WTC11 (cell line): ENCODE measurements at places on chromosomes 4 and X. TPM values are rescaled to one million over a fixed set of nuclear protein-coding genes. Genes with fewer than 3 reads are reported as not detected.

- no peak for DNase-seq
- no peak overlapping the region for H3K4me3 ChIP-seq
- H3K27ac ChIP-seq: no peak overlapping the region
- H3K4me1 ChIP-seq: peaks cover 9% of the 10 kb centered on the region
- H3K27me3 ChIP-seq: no peaks in the 10 kb centered on the region
Observed at GRCh38 chr4:40114206-40114605, 57.6 kb downstream of the N4BP2 start.

GRCh38 chr4:109009909-109010308, 247.1 kb upstream of the ETNPPL start:
- no peaks in the 10 kb centered on the region for H3K27me3 ChIP-seq
- peaks cover 12% of the 10 kb centered on the region for H3K36me3 ChIP-seq
- peaks cover 29% of the 10 kb centered on the region for H3K4me1 ChIP-seq
- no peak for DNase-seq
- no peak overlapping the region for H3K4me3 ChIP-seq

The STIM2 gene
- 20.1 to 22.4 TPM (median 20.9 TPM) in 3 replicates for total RNA-seq

DNA sequence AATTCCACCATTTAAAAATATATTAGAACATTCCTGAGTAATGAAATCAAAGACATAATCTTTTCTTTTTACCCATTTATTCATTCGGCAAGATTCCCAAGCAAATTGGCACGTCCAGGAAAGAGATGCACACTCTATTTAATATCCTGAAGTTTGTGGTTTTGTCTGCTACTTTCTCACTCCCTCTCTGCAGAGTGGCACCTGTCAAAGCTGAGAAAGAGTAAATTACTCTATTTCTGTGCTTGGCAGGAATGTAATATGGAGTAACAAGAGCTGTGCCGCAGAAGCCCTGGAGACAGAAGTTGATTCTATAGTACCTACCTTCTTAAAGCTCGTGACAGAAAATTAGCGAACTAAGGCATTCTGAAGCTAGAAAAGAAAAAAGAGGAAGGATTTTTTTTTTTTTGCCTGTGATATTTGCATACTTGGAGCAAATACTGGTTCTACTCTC, 5.5 kb downstream of the GSTCD start:
- H3K36me3 ChIP-seq: peaks cover 13% of the 10 kb centered on the region
- no peak for DNase-seq
- H3K27me3 ChIP-seq: no peaks in the 10 kb centered on the region

The SYP gene
- total RNA-seq: 4.8 to 7.0 TPM (median 5.3 TPM) in 3 replicates

The MAGEE2 gene
- 0.15 to 0.18 TPM in 2 of 3 replicates, not detected in the other for total RNA-seq
